ENCODE measurements at places on chromosomes 11 and 22.

- no peak for DNase-seq
Observed at GRCh38 chr11:35332524-35332923, 86.8 kb downstream of the SLC1A2 start.

DNA sequence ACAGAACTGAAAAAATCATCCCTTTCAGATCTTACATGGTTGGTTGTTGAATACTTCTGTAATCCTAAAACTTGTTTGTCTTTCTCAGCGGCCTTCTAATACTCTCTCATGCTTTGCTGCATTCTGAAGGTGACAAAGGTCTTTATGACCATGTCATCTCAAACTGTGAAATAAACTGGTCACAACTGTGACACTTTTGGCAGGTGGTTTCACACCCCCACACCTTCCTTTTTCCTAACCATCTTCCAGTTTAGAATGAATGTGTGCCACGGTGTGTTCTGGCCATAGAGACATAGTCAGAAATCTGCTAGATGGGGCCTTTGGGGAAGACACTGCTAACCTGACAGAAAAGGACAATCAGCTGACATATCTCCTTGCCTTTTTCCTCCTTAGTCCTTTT lies 14.7 kb upstream of the RFPL3 start:
- DNase-seq, result no peak

- DNase-seq, result no peak
Observed at GRCh38 chr11:32069361-32070058, 21.4 kb upstream of the RCN1 start.

GRCh38 chr22:35884529-35884928 lies 144.1 kb downstream of the RBFOX2 start:
- DNase-seq, result no peak

- DNase-seq, result no peak
Observed at GRCh38 chr11:27592098-27592780, 85.7 kb upstream of the LIN7C start.

DNA sequence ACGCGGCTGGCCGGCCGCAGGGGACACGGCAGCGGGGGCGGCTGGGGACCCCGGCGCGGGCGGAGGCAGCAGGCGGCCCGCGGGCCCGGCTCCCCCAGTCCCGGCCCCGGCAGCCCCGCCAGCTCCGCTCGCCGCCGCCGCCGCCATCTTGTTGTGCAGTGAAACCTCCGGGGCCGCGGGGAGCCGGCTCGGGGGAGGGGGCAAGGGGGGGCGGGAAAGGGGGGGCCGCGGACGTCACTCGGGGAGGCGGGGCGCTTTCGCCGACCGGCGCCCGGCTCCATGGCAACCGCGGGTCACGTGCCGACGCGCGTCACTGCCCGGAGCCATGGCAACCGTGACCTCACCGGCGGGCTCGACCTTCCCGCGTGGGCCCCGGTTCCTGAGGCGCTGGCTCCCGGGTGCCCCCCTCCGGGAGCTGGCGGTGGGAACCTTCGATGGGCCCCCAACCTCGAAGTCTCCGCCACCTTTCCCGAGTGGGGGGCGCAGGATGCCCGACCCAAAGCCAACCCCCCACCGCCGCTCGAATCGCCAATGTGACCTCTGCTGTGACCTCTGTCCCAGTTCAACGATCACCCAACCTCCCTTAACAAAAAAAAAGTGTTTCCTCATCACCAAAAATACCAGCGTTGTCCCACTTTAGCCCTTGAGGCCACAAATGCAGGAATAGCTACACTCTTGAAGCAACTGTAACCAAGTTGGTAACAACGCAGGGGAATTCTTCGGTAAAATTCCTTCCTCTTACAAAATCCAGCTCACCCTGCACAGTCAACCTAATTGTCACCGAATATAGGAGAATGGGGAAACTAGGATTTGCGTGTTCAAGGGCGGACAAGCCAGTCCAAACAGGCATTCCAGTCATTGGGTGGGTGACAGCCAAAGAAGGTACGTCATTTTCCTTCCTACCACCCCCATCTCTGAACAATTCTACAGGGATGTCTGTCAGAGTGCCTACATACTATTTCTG lies at the start of gene SIK3:
SIK3 (minus strand) TSS at position 160 of the 964 bp plus-strand sequence; CDS start at position 147, 13 bp downstream.
- peak; percentile 83 for DNase-seq

DNA sequence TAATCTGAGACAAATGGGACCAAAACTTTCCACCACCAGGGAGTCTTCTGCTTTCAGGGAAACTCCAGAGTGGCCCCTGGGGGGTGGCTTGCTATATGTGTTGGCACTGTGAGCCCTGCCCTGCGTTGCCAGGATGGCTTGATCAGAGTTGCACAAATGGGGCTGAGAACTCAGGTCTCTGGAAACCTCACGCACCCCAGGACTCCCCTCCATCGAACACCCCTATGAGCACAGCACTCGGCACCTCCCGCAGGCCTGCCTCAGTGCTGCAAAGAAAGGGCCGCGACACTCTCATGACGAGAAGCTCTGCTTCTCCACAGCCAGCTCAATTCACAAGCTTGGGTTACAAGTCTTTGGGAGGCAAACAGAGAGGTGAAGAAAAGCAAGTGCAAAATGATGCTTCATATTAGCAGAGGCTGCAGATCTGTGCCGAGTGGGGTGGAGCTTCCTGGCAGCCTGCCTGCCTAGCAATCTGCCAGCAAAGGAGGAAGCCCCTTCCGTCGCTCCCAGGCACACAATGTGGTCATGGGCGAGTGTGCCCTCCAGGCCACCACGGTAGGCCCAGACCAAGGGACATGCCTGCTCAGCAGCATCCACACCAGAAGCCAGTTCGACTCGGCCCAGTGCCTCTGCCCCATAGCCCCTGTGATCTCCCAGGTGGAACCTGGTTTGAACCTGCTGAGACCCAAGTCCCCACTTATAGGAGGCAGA lies 55.7 kb downstream of the MYH9 start:
- DNase-seq, result peak; percentile 68

GRCh38 chr22:33255791-33256190 lies 197.6 kb upstream of the SYN3 start:
- no peak for DNase-seq

- DNase-seq, result no peak
Observed at GRCh38 chr11:9594267-9595046, 21.0 kb downstream of the WEE1 start.

DNA sequence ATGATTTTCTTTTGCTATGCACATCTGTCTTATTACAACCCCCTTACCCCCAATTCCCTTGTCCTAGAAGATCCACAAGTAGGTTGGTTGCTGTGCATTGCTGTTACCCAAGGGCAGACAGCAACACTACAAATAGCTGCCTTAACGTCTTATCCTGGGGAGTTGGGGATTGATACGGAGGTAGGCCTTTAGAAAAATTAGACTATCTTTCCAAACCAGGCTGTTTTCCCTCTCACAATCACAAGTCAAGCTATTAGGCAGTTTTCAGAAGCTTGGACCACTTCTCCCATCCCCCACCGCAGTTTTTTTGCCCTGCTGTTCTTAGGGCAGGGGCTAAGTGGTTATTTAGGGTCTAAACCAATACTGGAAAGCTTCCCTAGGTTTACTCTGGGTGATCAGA lies 2.8 kb upstream of the PHLDB1 start:
- DNase-seq, result no peak

DNA sequence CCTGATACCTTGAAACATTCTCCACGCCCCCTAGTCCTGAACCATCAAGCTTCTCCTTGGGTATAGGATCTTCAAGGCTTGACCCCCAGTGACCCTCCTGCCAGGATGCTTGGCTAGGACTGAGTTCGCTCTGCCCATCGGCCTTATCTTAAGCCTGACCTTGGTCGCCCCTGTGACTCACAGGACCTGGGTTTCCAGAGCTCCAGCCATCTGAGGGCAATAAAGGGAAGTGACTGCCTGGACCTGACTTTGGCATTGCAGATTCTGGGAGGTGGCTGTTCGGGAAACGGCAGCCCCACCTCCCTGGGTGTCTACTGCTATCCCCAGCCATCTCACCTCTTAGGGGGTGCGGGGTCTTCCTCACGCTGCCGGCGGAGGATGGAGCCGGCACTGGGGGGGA lies 15.4 kb downstream of the CARD10 start:
- DNase-seq, result no peak

DNA sequence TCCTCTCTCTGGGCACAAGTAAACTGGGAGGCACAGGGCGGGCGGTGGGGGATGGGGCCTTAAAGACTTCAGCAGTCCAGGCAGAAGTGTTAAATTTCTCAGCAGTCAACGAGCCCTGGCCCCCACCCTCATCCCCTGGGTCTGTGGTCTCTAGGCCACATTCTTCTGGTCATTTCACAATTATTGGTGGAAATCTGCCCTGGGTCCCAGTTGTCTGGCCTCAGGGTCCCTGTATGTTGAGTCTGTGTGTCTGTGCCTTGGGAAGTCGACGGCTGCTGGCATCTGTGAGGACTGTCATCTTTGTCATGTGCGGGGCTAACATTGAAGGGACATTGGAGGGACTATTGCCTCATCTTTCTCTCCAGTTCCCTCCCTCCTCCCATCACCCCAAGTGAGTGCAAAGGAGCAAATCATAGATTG lies 1.7 kb downstream of the TSPAN18 start:
- no peak for DNase-seq

DNA sequence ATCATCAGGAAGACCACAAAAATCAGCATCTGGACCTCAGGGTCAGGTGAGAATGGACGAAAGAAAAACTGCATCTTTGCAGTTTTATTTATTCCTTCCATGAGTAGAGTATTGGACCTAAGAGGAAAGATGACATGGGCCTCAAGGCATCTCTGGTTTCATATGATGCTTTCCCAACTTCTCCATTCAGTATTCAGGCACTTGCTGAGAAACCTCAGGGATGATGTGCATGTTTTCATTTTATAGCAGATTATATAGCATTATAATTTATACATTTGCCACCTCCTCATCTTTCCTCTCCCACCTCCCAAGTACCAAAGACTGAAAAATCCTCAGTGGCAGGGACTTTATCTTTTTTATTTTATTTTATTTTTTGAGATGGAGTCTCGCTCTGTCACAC lies at the start of gene OR10V1:
OR10V1 (minus strand) TSS at position 101 of the 400 bp plus-strand sequence; CDS start at position 101, 0 bp downstream.
- no peak for DNase-seq

DNA sequence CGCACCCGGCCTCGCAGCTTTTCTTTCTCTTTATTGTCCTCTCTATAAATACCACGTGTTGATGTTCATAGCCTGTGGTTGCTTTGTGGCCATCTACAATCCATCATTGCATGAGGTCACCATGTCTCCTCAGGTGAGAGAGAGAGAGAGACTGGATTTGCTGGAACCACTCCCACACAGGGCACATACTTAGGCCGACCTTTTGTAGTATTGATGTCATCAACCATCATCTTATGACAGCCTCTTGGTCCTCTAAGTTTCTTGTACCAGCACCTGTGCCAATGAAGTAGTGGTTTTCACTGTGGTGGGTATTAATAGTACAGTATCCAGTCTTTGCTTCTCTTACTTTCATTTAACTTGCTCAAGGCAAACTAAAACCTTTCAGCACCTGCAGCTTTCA lies 22.8 kb upstream of the P2RY6 start:
- DNase-seq, result peak; percentile 8

GRCh38 chr11:57815877-57816276 lies 54.3 kb downstream of the CTNND1 start:
- DNase-seq, result no peak

DNA sequence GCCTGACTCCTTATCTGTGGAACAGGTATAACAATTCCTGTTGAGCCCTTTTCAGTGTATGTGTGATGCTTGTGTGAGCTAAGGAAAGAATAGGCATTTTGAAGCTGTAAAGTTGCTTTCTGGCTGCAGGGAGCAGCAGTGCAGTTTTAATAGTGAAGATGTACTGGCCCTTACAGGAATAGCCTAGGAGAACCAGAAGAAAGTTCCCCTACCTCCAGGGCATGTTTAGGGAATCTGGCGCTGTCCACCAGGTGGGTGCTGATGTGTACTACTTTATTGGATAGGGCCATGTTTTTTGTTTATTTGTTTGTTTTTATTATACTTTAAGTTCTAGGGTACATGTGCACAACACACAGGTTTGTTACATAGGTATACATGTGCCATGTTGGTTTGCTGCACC lies 11.5 kb downstream of the BMAL1 start:
- DNase-seq, result no peak

DNA sequence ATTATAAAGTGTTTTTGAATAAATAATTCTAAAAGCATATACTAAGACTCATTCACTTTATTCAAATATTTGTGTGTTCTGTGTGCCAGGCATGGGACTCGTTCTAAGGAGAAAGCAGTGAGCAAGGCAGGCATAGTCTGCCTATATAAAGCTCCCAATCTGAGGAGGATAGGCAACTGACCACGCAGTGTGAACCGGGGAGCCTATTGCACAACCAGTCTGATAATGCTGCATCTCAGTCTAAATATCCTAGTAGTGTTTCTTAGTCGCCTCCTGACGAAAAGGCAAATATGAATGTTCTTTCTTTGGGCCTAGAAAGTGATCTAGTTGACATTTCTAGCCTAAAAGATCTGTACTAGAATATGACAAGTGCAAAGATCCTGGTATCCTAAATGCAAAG lies 98.3 kb downstream of the C11orf65 start:
- no peak for DNase-seq

DNA sequence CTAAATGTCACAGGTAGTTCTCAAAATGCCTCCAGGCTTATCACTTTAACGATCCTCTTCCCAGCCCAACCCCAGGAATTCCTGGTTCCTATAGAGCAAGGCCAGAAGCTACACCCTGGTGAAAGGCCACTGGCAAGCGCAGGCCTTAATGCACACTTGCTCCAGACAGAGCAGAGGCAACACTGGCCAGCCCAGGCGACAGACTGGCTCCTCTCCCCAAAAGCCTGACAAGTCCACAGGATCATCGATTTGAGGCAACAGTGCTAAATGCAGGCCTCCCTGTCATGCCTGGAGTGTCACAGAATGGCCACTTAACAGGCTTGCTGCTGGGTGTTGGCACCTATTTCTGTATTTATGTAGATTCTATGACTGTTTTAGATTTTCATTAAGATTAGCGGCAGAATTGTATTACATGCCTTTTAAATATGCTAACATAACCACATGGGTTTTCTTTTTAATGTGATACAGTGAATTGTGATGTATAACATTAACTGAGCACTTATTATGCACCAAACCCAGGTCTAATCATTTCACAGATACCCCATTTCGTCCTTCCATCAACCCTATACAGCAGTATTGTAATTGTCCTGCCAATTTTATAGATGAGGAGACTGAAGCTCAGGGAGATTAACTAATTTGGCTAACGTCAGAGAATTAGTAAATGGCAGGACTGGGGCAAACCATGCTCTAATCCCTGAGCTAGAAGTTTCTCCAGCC lies 38.6 kb downstream of the PACSIN2 start:
- no peak for DNase-seq

- no peak for DNase-seq
Observed at GRCh38 chr22:50577987-50578775, at the start of gene CPT1B. TSS of gene CPT1B (minus strand) at chr22:50578427. CDS start at chr22:50577915, 512 bp downstream.

Data from RWPE2 (cell line).